Neural crest cell (in vitro differentiated cells): ENCODE measurements at places on chromosomes 11 and 22. TPM values are rescaled to one million over a fixed set of nuclear protein-coding genes. Genes with fewer than 3 reads are reported as not detected.

CYTH4 gene
- total RNA-seq = not detected in 2 replicates

DDI1 gene
- total RNA-seq = not detected in 2 replicates

GRCh38 chr22:29199702-29200400 is 5.8 kb upstream of the EMID1 start:
- no peak overlapping the region for H3K4me3 ChIP-seq

DNA sequence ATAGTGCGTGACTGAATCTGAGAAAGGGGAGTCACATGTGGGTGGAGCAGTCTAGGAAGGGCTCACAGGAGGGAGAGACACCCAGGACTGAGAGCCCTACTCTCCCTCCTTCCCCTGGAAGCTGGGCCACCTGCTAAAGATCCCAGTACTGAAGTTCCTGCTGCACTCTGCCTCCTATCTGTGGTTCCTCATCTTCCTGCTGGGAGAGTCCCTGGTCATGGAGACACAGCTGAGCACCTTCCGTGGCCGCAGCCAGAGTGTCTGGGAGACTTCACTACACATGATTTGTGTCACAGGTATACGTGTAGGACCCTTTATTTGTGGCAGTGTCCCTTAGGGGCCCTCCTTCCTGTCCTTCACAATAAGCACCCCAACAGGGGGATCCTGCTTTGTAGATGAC is 19.3 kb downstream of the ART5 start:
- no peaks in the 10 kb centered on the region for H3K27me3 ChIP-seq
- no peak overlapping the region for H3K27ac ChIP-seq
- DNase-seq = no peak
- H3K36me3 ChIP-seq = no peaks in the 10 kb centered on the region

GRCh38 chr22:44703255-44703870 is 1.4 kb downstream of the PRR5 start:
- H3K4me1 ChIP-seq = peaks cover 28% of the 10 kb centered on the region
- DNase-seq = no peak
- no peak overlapping the region for H3K27ac ChIP-seq

GRCh38 chr11:35324981-35325380 is 94.4 kb downstream of the SLC1A2 start:
- no peaks in the 10 kb centered on the region for H3K36me3 ChIP-seq
- H3K4me1 ChIP-seq = peaks cover 3% of the 10 kb centered on the region
- DNase-seq = no peak
- no peaks in the 10 kb centered on the region for H3K27me3 ChIP-seq
- no peak overlapping the region for H3K4me3 ChIP-seq

DNA sequence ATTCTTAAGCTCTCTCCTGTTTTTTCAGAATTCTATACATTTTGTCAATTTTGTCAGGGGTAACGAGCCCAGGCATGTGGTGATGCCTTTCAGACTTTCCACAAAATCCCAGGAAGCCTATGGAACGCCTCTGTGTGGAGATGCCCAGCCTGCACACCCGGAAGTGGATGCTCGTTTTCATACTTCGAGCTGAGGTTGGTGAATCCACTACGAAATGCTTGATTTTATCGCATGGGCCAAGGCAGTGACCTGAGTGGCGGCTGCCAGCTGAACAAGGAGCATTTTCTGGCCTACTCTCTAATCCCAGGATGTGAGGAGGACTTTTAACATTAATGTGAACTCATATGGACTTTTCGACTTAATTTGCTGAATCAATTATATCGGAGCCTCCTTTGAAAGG is 426.7 kb upstream of the B3GAT1 start:
- peaks cover 18% of the 10 kb centered on the region for H3K27me3 ChIP-seq
- DNase-seq = no peak
- H3K27ac ChIP-seq = no peak overlapping the region
- H3K4me1 ChIP-seq = peaks cover 19% of the 10 kb centered on the region
- H3K36me3 ChIP-seq = no peaks in the 10 kb centered on the region
